Stimulated activated CD8-positive, alpha-beta memory T cell treated with anti-CD3 and anti-CD28 coated beads, Interleukin-15, amount 100 ng/mL, for 4 hours (primary cell): ENCODE measurements at places on chromosomes 1 and 21.

DNA sequence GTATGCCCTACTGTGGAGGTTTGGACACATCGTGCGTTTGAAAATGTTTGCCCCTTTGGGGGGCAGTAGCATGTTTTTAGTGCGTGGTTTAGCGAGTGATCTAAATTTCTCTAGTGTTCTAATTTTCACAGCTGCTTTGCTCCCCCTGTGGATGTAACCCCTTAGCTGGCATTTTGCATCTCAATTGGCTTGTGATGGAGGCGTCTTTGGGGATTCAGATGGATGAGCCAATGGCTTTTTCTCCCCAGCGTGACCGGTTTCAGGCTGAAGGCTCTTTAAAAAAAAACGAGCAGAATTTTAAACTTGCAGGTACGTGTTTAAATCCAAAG is 836 bp downstream of the CDC7 start:
- no peak for DNase-seq

- no peak for DNase-seq
Measured at GRCh38 chr1:55600242-55600641, 385.1 kb upstream of the USP24 start.

DNA sequence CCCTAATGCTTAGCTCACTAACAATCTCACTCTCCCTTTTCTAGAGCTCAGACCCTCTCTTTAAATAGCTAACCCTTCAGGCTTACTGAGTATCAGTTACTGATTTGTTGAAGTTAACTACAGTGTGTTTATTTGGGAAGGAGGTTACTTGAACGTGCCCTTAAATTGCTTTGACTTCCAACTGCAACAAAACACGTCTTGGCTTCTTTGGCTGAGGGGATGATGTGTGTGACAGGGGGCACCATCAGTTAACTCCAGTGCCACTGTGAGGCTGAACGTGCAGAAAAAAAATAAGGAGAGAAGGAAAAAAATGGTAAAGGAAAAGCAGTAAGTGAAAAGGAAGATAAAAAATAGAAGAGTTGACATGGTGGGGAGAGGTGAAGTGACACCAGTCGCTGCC is 75.1 kb upstream of the NRIP1 start:
- DNase-seq, result no peak

GRCh38 chr1:36555041-36555440 is 72.3 kb upstream of the CSF3R start:
- DNase-seq, result no peak

DNA sequence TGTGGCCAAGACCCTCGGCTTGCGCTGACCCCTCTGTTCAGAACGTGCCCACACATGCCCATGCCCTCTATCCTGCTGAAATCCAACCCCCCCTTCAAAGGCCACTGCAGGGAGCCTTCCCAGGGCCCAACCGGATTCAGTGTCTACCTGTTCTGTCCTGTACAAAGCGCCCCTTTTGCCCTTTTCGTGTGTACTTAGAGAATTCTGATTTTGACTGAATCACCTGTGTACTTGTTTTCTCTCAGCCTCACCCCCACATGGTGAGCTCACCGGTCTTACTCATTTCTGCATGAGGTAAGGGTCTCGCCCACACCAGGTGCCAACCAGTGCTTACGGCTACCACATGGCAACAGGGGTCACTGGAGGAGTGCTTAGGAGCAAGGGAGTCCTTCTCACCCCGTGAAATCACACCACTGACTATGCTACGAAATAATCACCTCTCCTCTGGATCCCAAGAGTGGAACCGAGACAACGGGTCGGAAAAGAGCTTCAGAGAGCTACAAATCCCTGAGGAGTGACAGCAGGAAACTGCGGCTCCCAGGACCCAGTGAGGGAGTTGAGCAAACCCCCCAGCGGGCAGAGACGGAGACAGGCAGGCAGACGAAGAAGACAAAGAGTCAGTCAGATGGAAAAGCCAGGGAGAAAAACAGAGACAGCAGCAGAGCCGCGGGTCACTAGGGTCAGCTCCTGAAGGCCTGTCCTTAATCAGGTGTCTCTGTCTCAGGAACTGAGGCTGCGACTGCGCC is 2.1 kb upstream of the S100A2 start:
- DNase-seq, result no peak

DNA sequence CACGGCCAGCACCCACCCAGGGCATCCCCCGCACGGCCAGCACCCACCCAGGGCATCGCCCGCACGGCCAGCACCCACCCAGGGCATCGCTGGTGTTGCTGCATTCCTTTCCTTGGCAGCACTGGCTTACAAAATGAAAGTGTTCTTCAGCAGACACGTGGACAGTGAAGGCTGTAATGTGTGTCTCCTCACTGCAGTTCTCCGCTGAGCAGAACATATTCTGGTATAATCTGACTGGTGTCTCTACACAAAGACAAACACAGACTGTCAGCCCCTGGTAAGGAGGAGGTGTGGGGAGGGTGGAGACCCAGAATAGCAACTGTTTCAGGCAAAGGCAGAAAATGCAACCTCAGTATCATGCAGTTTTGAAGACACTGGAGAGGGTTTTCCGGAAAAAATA is 7.3 kb downstream of the LYPD8 start:
- no peak for DNase-seq

DNA sequence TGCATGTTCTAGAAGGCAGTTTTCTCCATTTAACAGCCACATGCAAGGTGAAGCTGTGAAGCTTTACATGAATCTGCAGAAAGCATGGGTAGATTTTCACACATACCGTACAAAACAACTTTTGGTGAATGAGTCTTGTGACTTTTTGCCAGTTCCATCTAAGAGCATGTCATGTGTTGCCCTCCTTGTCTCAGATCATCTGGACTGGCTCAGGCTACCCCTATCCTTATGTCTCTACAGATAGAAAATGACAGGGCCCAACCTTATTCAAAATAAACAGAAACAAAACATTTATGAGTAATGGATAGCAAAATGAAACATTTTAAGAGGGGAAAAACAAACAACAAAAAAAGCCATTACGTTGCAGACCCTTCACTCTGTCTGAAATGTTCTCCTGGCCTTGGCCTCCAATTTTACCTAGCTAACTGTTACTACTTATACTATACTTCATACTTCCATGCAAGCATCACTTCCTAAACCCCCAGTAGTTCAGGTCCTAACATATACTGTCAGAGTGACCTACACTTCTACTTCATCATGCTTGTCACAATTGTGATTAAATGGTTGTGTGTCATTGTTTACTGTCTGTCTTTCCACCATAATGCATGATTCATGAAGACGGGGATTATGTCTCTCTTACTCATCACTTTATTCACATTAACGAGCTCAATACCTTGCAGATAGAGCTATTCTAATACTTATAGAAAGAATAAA is 39.0 kb downstream of the LRRC8C start:
- no peak for DNase-seq

DNA sequence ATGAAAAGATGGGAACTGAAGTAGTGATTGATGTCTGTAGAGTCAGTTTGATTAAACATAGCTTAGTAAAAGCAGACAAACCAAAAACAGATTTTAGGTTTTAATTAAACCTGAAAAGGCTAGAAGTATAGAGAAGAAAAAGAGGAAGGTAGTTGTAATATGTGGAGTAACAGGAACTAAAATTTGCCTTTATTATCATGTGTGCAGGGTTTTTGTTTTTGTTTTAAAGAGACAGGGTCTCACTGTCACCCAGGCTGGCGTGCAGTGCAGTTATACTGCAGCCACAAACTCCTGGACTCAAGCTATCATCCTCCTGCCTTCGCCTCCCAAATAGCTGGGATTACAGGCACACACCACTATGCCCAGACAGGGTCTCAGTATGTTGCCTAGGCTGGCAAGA is 6.0 kb downstream of the TOR1AIP1 start:
- no peak for DNase-seq
